ENCODE measurements at places on chromosomes 5 and 9.

DNA sequence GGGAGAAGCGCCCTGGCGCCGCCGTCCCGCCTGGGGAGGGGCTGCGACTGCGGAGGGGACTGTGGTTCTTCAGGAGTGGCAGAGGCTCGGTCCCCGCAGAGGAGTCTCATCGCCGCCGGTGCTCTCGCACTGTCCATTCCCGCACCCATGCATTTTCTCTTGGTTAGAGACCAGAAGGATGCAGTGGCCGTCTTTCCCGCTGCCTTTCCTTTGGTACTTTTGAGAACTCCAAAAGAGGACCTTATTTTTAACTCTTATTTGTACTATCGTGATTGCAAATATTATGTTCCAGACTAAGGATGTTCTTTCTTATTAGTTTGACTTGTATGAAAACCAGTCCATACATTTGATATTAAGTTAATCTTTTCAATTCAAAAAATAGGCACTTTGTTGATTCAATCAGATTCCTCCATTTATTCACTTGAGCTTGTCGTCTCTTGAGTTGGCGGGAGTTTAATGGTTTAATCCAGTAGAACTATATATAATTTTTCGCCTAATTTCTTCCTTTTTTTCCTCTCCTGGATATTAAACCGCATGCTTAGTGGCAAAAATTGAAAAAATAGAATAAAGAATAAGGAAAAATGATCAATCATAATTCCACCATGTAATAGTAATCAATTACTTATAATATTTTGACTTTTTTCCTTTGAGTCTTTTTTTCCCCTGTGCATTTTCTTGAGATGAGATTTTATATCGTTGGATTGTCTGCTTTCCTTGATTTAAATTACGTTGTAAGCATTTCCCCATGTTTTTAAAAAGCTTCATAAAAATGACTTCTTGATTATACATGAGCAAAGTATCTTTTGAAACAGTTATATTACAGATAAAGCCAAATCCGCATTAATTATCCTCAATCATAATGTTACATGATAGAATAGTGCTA lies 861 bp downstream of the ZFYVE16 start:
- peak; percentile 66 for DNase-seq

DNA sequence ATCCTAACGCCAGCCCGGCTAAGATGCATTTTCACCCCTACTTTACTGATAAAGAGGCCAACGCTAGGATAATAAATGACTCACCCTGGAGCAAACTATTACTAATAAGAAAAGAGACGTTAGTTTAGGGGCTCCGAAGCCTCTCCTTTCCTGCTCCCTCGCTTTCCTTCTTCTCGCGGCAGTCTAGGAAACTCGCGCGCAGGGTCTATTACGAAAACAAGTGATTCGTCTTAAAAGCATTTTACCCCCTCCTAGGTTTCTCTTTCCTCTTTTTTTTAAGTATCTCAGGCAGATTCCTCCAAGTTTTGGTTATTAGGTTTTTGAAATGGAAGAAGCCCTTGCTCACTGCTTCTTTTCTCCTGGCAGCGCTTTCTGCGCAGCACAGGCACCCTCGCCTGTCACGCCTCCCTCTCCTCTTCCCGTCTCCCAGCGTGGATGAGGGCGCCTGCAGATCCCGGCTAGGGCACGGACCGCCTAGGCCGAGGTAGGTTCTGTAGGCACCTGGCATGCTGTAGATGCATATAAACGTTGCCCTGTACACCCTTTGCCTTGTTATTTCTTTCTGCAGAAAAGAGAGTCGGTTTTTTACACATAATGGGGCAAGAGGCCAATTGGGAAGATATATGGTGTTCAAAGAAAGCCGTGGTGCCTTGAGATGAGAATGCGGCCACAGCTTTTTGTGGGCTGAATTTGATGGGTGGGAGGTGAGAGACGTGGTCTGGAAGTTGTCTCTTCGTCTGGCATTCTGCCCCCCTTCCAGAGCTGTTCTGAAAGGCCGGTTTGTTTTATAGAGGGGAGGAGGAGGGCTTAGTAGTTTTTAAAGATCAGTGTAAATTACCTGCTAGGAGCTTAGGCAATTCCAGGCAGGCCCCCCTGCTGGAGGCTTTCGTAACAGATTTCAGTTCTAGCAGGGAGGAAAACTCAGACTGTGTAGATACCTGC lies 983 bp downstream of the GCNT1 start:
- DNase-seq: no peak

- DNase-seq: no peak
Observed at GRCh38 chr5:27093279-27093678, 54.9 kb upstream of the CDH9 start.

DNA sequence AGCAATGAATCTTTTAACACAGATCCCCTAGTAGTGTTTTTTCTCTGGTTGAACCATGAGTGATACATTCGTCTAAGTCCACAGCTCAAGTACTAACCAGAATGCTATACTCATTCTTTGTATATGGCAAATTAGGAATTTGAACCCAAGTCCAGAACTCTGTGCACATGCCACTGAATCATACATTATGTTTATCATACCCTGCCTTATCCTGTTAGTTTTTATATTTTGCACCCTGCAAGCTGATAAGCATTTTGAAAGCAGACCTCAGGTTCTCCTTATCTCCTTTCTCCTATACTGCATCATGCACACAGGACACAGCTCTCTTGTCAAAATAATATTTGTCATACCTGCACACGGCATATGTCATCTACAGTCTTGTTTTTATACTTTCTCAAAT lies 54.6 kb upstream of the ELL2 start:
- DNase-seq: no peak

- DNase-seq: no peak
Observed at GRCh38 chr5:56126487-56127179, 106.5 kb downstream of the ANKRD55 start.

GRCh38 chr5:32506201-32506661 lies 61.7 kb upstream of the ZFR start:
- DNase-seq: no peak

DNA sequence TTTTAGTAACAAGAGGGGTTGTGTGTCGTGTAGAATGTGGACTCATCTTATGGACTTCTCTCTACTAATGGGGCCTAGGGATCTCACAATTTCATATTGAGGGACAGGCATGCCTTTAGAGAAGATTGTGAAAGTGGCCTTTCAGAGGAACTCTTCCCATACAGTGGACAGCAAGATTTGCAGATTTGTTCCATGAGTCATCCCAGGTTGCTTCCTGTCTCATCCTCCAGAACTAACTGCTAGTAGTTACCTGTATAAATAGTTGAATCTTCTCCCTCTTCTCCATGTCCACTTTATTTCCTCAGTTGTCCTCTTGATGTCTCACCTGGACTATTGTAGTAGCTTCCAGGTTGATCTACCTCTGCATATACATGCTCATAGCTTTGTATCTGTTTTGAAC lies 997.5 kb upstream of the CTNND2 start:
- no peak for DNase-seq

DNA sequence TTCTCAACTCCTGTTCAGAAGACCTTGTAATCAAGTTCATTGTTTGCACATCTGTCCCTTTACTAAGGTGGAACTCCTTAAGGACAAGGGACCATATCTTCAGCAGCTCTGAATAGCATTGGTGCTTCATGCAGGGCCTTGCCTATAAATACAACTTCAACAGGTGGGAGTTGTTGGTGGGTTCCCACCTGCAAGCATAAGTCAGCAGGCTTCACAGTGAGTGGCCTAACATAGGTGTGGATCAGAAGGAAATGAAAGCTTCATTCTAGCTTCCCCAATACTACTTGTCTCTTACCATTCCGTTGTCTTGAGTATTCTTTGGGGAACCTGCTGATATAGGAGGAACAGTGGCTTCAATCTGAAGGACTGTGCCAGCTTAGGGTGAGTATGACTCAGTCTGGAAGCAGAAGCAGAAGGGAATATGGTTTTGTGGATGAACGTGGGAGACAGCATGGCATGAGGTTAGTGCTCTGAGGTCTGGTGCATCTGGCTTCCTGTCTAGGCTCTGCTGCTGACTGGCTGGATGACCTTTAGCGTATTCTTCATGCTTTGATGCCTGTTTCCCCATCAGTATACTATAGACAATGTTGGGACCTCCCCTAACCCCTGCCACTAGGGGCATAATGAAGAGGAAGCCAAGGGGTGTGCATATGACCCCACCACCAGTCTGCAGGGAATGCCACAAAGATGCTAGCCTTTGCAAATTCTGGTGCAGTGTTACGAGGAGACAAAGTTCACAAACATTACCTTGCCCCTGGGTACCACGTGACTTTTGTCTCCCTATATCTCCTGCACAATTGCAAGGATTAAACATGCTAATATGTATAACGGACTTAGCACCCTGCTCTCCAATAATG lies 192.3 kb downstream of the PALM2AKAP2 start:
- no peak for DNase-seq

GRCh38 chr9:37371565-37372464 lies 50.7 kb upstream of the GRHPR start:
- peak; percentile 36 for DNase-seq

- DNase-seq: no peak
Observed at GRCh38 chr9:84230355-84231145, 110.0 kb downstream of the SLC28A3 start.

DNA sequence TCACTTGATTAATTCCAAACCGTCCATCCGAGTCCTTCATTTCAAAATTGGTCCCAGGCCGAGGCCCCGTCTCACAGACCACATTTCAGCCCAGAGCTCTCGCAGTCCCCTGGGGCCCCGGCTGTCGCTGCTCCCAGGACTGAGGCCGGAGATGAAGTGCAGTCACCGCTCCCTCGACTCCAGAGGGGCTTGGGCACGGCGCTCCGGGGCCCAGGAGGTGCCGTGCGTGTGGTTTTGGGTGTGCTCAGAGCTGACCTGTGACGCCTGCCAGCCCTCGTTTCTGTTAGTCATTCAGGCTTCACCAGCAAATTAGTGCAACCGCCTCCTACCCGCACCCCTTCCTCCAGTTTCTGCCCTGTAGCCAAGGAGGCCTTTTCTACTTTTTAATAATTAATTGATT lies 48.7 kb upstream of the PHYKPL start:
- DNase-seq: no peak

- no peak for DNase-seq
Observed at GRCh38 chr5:166767858-166768257, 1523.6 kb upstream of the WWC1 start.

DNA sequence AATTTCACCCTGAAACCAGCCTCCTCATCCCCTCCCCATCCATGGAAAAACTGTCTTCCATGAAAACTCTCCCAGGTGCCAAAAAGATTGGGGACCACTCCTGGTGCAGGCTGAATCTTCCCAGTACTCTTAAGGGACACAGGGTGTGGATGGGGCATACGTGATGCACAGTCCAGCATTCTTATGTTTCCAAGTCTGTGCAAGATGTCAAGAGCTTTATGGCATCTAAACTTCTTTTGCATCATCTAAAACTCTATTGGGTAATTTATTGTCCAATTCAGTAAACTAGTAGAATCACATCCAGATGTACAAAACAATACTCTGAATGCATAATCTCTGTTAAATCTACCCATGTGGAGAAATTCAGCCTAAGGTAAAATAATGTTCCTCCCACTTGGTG lies 9.3 kb upstream of the FGD3 start:
- DNase-seq: no peak

- no peak for DNase-seq
Observed at GRCh38 chr5:141574122-141574510, 44.7 kb downstream of the DIAPH1 start.

- DNase-seq: no peak
Observed at GRCh38 chr9:119967867-119968535, 598.8 kb upstream of the BRINP1 start.

DNA sequence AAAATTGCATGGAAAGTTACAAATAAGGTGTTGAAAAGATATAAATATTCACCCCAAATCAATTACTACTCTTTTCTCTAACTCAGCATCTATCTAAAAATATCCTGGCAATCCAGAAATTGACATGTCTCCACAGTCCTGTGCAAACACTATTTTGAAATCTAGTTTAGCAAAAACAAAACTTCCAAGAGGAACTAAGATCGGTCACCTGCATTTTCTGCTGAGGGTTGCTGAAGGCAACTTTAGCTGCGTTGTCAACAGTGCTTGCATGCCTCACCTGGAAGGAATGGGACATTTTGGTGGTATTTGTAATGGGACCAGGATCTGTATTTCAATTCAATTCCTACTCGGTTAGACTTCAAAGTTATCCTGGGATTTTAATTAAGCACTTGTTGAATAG lies 398.3 kb downstream of the NTRK2 start:
- DNase-seq: no peak

- no peak for DNase-seq
Observed at GRCh38 chr5:36691696-36692371, 85.4 kb downstream of the SLC1A3 start.

DNA sequence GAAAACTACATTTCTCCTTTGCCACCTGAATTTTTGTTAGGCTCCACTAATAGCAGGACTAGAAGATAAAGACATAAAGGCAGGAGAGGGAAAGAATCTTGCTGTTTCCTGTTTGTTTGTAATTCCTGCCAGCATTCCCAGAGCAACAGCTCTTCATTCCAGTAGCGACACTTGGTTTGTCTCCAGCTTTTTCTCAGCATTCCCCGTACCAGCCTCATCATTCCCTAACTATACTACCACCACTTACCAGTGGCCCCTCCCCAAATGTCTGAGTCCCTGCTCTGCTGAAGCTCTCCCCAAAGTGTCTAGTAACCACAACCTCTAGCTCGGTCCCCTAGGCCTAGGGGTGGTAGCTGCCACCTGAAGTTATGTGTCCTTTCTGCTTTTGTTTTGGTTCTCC lies 18.6 kb downstream of the CETN3 start:
- no peak for DNase-seq

DNA sequence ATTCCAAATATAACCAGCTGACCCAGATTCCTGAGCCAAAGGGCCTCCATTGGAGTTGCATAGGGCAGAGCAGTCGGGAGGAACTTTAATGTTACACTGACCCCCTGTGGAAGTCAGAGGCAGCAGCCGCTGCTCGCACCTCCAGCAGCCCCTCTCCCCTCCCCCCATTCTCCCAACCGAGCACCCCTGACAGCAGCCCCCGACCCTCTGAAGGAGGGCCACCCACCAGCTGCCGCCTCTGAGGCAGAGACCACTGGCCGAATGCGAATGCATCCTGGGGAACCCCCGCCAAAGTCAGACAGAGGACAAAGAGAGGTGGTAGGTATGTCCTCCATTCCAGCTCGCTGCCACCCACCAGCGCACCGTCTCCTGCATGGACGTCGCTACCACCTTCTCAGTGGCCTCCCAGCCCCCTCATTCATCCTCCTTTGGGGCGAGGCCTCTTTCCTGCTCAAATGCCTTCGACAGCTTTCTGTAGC lies 231.0 kb downstream of the CDK5RAP2 start:
- DNase-seq: peak; percentile 40

GRCh38 chr5:74288448-74289108 lies 351.9 kb downstream of the ENC1 start:
- no peak for DNase-seq

GRCh38 chr9:97487107-97487506 lies 14.4 kb upstream of the TMOD1 start:
- DNase-seq: no peak

- no peak for DNase-seq
Observed at GRCh38 chr5:93569300-93570160, 11.5 kb downstream of the NR2F1-AS1 start.
